ENCODE measurements at places on chromosomes 2 and 18.
A peak's percentile ranks its signal among the peaks of the same experiment; 100 is the strongest.

DNA sequence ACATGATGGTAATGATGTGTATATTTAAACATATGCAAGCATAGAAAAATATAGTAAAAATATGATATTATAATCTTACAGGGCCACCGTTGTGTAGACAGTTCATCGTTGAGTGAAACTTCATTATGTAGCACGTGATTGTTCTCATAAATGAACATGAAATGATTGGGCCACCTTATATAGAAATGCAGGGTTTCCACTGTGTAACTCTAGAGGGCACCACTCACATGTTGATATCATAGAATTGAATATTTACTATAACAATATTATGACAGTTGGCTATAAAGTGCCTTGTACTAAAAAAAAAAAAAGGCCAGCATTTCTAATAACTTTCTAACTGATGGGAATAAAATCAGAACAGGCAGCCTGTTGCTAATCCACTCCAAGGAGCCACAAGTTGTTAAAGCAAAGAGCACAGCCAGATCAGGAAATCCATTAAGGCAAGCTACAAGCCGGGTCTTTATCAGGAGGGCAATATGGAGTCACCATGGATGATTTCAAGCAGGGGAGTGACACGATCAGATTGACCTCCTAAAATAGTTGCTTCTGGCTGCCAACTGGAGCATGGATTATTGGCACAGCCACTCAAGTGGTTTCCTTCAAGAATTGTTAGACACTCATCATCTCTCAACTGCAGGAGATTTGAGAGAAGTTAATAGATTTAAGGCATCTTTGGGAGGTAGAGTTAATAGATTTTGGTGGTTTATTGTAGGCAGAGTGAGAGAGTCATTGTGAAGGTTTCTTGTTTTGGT is 16.7 kb downstream of the IL1F10 start:
- peak; percentile 30 for DNase-seq

DNA sequence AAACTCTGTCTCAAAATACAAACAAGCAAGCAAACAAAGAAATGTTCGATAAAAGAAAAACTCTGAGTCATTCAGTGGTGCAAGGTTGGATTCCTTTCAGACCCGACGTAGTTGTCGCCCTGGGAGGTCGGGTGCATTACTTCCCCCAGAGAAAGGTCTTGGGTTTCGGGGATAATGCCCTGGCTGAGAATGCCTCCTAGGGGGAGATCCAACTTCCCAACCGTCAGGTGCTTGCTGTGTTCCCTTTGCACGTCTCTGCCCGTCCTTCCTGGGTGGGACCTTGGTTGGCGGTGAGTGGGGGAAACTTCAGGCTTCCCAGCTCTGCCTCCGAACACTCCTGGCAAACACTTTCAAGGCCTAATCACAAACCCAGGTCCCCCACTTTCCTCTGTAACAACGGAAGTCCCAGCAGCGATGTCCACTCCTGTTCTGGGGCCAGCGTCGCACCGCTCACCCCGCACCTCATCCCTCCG is 609 bp downstream of the TPGS2 start:
- DNase-seq, result no peak

DNA sequence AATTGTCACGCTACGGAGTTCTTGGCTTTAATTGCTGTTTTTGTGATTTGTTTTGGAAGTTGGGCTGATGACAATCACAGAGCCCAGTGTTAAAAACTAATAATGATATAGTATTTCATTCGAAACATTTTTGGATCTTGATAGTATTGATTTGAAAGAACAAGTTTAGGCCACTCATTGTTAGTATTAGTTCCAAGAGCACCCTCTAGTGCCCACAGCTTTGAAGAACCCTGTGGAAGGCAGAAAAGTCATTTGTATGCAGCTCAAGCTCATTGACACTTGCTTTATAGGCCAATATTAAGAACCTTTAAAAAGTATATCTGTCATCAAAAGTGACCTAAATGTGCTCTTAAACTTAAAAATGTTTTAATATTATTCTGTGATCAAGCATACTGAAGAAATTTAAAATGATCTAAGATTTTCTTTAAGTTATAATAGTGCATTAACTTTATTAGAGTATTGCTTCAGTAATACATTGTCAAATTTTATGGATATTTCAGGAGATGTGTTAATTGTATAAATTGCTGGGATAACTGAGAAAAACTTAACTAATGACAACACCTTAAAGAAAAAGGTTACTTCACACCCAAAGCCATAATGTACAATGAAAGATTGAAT is 191.0 kb downstream of the GRB14 start:
- peak; percentile 3 for DNase-seq

DNA sequence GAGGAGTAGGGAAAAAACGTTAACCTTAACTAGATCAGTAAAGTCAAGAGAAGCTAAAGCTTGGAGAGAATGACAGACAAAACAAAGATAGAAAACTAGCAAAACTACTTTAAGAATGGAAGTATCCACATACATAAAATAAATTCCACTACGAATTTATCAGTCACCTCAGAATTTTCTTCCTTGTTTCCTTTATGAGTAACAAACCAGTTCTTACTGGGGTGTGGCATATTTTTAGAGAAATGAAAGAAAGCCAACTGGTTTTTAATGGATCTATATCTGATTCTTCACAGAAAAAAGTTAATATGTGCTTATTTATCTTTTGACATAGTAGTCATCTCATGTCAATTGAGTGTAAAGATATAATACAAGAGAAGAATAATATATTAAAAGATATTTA is 2033.7 kb upstream of the CELF4 start:
- no peak for DNase-seq

DNA sequence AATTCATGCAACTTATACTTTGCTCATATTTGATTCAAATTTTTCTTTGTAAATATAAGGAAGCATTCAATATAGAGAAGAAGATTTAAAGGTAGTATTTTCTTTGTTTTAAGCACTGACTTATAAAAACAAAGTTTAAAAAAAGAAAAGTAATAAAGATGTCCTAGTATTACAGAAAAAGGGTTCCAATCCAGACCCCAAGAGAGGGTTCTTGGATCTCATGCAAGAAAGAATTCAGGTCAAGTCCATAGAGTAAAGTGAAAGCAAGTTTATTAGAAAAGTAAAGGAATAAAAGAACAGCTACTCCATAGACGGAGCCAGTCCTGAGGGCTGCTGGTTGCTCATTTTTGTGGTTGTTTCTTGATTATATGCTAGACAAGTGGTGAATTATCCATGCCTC is 267.9 kb downstream of the CTNNA2 start:
- no peak for DNase-seq

DNA sequence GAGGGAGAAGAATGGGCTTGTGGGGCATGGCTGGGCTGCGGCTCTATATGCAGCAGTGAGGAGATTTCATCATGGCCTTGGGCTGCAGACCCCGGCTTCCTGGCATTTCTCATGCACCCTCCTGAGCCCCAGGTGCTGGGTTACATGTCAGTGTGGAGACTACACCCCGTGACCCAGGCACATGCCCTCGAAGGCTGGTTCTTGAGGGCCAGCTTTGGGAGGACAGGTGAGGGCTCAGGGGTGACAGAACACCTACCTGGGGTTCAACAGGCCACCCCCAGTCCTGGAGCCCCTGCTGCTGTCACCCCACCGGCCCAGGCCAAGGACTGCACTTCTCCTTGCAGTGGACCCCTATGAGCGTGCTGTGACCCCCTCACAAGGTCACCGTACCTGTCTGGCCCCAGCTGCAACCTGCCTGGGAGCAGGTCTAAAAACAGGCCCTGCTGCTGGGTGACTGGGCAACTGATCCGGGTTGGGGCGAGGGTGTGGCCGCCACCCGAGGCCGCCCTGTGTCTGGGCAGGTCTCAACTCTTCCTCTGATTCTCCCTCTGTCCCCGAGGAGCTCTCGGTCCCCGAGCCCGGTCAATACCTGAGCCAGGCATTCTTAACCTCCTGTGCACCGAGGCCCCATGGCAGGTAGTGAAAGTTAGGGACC is 94.8 kb upstream of the OTOS start:
- no peak for DNase-seq

DNA sequence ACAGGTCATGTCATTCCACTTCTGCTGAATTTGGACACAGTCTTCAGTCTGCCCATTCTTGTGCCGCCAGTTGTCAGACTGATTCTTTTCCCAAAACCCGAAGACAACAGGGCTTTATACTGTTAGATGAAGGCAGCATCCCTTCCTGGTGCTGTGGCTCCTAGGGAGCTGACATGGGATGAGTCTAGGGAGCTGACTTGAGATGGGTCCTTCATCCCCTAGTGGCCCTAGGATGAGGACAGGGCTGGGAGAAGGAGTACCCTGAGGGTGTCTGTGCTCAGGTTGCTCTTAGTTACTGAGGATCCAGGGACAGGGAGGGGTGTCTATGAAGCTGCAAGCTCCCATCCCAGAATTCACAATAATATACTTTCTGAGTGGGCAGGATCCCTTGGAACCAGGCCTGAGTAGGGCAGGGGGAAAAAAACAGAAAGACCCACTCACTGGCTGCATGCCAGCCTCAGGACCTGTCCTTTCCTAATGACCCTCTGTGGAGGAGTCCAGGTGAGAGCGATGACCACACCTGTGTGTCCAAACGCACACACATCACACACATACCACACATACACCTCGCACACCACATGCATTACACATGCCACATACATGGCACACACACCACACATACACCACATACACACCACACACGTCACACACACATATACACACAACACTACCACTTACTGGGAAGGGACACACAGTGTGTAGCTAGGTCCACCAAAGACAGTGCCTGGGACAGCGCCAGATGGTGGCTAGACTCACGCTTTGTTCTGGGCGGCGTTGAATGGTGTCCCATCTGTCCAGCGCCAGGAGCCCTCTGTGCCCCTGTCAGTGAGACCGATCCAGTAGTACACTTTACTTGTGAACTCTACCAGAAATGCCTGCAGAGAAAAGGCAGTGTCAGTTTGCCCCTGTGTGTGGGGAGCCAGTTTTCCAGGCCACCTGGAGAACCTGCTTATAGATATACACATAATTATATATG is 11.1 kb downstream of the CLEC4F start:
- no peak for DNase-seq

- DNase-seq, result no peak
These were observed 311.1 kb downstream of the NR4A2 start for GRCh38 chr2:156021146-156022040.

DNA sequence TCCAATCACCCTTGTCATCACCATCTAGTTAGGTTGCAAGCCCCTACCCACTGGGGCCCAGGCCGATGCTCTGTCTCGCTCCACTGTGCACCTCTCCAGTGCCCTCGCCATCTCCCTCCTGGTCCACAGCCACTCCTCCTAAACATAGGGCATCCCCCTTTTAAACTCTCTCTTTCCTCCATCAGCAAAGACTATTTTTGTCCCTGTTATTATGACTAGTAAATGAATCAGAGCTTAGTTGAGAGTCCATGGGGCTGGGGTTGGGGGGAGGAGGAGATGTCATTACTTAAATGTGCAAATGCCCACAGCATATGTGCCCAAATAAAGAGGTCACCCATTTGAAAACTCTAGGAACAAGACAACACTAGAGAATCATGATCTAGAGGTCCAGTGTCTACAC is 167.4 kb downstream of the TRABD2A start:
- no peak for DNase-seq
